Foreskin keratinocyte (primary cell): ENCODE measurements at places on chromosomes 16 and 17. TPM values are rescaled to one million over a fixed set of nuclear protein-coding genes. Genes with fewer than 3 reads are reported as not detected.

The MT4 gene
- total RNA-seq, result not detected in 2 replicates

The RRAD gene
- 1.5 and 2.2 TPM in 2 replicates for total RNA-seq

The ASGR1 gene
- 0.14 and 0.21 TPM in 2 replicates for total RNA-seq

The SLC12A3 gene
- total RNA-seq, result not detected in 2 replicates

The RAB11FIP4 gene
- total RNA-seq, result 7.1 and 9.0 TPM in 2 replicates

The TBC1D3K gene
- total RNA-seq, result not detected in 2 replicates

The SMIM22 gene
- 47.9 and 80.8 TPM in 2 replicates for total RNA-seq

The HSPB9 gene
- not detected in 2 replicates for total RNA-seq

The CRHR1 gene
- not detected in 2 replicates for total RNA-seq

DNA sequence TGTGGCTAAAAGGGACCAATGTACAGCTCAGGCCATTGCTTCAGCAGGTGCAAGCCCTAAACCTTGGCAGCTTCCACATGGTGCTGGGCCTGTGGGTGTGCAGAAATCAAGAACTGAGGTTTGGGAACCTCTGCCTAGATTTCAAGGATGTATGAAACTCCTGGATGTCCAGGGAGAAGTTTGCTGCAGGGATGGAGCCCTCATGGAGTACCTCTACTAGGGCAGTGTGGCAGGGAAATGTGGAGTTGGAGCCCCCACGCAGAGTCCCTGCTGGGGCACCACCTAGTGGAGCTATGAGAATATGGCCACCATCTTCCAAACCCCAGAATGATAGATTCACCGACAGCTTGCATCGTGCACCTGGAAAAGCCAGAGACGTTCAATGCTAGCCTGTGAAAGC, 13.0 kb downstream of the EFCAB5 start:
- no peak for DNase-seq

GRCh38 chr17:58492238-58493121, 4.3 kb upstream of the HSF5 start:
- peak; percentile 74 for DNase-seq

GRCh38 chr17:2179615-2180295, 123.8 kb downstream of the SMG6 start:
- no peak for DNase-seq

DNA sequence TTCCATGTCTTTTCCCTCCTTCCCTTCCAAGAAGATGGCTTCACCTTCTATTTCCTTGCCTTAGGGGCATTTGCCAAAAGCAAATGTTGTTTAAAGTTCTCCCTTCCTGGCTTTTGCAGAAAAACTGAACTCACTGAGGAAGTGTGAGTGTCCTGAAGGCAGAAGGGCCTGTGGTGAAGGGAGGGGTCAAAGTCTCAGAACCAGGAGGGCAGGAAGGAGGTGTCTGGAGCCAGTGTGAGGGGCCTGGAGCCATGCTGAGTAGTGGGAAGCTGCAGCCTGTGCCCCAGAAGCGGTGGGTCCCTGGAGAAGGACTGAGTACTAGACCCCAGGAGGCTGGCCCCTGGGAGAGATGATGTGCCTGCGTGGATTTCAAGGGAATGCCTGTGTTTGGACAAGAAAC, 23.8 kb upstream of the SUPT4H1 start:
- DNase-seq, result no peak

- peak; percentile 83 for DNase-seq
These were observed 3.6 kb upstream of the XAF1 start for GRCh38 chr17:6752068-6752909.

GRCh38 chr17:47363171-47363570, 39.4 kb downstream of the EFCAB13 start:
- no peak for DNase-seq

GRCh38 chr17:50331085-50331791, 14.7 kb upstream of the XYLT2 start:
- no peak for DNase-seq

DNA sequence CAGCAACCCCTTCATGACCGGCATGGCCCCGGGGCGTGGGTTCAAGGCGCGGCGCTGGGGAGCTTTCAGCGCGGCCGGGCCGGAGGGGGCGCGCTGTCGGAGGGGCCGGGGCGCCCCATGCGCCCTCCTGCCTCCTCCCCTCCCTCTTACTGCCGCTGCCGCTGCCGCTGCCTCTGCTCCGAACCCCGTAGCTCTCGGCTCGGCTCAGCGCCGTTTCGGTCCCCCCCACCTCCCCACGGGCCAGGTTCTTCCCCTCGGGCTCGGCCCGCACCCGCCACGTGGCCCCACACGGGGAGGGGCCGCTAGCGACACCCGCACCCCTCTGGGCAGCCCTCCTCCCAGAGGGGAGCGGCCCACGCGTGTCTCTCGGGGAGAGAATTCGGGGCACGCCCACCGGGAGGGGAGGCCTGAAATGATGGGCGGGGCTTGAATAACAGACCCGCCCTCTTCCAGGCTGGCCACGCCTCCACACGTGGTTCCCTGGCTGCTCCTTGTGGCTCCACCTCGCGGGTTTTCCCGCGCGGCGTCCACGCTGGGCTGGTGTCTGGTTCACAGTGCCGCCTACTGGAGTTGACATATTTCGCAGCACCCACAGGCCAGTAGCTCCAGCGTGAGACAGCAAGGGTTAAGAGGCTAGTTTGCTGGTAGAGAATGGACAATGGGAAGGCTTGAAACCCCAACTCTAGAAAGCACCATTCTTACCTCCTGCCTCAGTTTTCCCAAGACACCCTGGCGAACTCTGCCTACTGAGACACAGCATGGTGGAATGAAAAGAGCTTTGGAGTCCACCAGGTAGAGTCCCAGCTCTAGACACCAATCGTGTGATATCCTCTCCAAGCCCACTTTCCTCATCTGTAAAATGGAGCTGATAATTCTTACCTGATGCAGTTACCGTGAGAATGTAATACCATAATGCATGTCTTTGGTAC, at the start of gene KCNH4:
Gene KCNH4 (minus strand): TSS at position 221 of the 929 bp plus-strand sequence. CDS start 197 bp downstream, at position 24.
- DNase-seq, result no peak

DNA sequence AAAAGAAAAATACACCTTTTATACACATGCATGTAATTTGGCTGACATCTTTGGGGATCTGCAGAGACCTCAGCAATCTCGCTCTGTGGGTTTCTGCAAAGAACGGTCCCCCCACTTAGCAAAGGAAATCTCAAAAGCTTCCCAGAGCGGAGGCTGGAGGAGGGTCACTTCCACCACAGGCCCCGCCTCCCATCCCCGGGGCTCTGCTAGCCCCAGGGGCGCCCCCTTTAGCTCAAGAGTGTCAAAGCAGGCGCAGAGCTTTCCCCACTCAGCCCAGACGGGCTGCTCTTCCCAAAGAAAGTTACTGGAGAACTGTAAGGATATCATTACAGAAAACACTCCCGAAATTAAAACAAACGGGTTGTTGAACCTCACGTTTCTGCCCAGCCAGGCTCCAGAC, 11.4 kb downstream of the SLC13A5 start:
- no peak for DNase-seq

GRCh38 chr16:22198547-22199293, 7.4 kb upstream of the EEF2K start:
- peak; percentile 58 for DNase-seq

DNA sequence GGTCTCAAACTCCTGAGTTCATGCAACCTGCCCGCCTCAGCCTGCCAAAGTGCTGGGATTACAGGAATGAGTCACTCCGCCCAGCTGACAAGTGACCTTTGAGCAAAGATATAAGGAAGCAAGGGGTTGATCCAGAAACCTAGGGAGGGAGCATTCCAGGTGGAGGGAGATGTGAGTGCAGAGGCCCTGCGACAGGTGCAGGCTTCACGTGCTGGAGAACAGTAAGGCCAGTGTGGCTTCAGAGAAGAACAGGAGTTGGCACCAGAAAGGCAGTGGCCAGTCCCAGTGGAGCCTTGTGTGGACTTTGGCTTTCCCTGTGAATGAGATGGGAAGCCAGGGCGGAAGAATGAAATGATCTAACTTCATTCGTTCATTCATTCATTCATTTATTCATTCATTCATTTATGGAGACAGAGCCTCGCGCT, 73.6 kb upstream of the HAS3 start:
- no peak for DNase-seq

DNA sequence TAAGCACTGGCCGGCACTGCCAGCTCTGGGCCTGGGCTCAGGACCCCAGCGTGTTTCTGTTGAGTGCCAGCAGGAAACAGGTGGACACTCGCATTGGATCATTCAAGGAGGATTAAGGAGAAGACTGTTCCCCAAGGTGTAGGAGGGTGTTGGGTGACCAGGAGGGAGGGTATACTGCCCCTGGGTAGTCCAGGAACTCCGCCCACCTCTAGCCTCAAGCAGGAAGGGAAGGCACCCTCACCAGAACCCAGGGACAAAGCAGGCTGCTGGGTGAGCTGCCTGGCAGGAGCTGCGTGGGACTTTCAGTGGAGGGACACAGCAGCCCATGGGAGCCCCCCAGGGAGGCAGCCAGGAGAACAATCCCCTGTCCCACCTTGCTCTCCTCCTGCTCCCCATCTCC, 7.7 kb upstream of the RAB37 start:
- no peak for DNase-seq

DNA sequence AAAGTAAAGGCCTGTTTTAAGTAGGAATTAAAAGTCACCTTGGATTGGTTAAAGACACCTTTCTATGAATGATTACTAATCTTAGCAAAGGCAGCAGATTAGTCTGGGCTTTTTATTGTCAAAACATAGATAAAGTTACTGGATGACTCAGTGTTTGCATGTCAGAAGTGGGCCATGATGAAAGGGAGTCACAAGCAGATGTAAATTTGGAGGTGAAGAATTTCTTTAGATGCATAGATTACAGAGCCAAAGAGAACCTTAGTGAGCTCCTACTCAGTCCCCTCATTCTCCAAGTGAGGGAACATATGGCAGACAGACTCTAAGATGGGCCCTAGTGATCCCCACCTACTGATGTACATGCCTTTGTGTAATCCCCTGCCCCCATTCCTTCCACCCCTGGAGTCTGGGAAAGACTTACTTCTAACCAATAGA, 124.5 kb downstream of the HS3ST3A1 start:
- DNase-seq, result no peak

- DNase-seq, result no peak
These were observed 1.5 kb downstream of the SLC38A8 start for GRCh38 chr16:84040823-84041820.
